ENCODE measurements at places on chromosomes 13 and 19.

GRCh38 chr13:23950736-23951510 lies 53.6 kb upstream of the C1QTNF9B start:
- no peak for DNase-seq

DNA sequence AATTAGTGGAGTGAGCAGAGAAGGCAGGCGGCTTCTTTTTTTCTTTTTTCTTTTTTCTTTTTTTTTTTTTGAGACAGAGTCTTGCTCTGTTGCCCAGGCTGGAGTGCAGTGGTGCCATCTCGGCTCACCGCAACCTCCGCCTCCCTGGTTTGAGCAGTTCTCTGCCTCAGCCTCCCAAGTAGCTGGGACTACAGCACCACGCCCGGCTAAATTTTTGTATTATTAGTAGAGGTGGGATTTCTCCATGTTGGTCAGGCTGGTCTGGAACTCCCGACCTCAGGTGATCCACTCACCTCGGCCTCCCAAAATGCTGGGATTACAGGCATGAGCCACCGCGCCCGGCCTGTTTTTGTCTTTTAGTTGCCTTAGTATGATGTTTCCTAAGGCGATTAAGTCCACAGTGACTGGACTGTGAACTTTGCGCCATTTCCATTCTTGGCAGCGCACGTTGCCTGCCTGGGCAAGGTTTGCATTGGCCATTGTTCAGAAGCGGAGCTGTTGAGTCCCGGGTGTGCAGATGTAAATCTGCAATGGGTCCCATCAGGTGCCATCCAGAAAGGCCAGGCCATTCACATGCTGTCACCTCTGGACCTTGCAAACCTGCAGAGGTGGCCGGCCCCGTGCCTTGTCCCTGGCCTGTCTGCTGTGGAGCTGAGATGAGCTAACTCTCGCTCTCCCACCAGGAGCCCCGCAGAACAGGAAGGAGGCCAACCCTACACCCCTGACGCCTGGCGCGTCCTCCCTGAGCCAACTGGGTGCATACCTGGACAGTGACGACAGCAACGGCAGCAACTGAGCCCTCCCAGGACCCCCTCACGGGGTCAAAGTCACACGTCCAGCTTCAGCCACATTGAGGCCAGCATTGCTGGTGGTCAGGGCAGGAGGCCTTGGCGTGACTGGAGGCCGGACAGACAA lies 10.9 kb upstream of the SHD start:
- DNase-seq = no peak

GRCh38 chr19:33688171-33688992 lies 66.6 kb downstream of the CHST8 start:
- no peak for DNase-seq

DNA sequence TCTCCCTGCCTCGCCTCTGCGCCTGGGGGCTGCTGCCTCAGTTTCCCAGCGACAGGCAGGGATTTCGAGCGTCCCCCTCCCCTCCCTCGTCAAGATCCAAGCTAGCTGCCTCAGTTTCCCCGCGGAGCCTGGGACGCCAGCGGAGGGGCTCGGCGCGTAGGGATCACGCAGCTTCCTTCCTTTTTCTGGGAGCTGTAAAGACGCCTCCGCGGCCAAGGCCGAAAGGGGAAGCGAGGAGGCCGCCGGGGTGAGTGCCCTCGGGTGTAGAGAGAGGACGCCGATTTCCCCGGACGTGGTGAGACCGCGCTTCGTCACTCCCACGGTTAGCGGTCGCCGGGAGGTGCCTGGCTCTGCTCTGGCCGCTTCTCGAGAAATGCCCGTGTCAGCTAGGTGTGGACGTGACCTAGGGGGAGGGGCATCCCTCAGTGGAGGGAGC lies 722 bp upstream of the ICAM1 start:
- no peak for DNase-seq

DNA sequence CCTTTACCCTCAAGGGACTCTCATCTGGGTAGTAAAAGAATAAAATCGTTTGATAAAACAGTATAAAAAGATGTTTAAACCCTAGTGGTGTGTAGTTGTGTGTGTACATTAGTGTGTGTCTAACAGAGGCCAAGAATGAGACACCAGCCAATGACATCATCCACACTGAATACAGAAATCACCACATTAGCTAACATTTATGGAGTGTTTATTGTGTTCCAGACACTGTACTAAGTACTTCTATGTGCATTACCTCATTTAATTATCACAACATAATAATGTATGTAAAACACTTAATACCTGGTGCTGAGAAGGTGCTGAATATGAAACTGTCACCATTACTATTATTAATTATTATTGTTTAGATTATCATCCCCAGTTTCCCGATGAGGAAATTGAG lies 49.1 kb upstream of the UQCRFS1 start:
- DNase-seq = no peak
